ENCODE measurements at places on chromosomes 6 and 20. TPM values are rescaled to one million over a fixed set of nuclear protein-coding genes. Genes with fewer than 3 reads are reported as not detected.

Gene ZSCAN23
- 0.97 TPM for total RNA-seq

Gene RNF182
- total RNA-seq: 0.32 TPM

Gene NDRG3
- total RNA-seq: 22.6 TPM

Gene LY6G6F
- not detected for total RNA-seq

Gene SLC17A2
- total RNA-seq: not detected

Gene PBOV1
- not detected for total RNA-seq

Gene LINC00237
- total RNA-seq: not detected

Gene ENPP1
- total RNA-seq: 3.6 TPM

Gene ANKRD66
- not detected for total RNA-seq

Data from epithelial cell of umbilical artery (primary cell).